ENCODE measurements at places on chromosomes 3 and 15.

DNA sequence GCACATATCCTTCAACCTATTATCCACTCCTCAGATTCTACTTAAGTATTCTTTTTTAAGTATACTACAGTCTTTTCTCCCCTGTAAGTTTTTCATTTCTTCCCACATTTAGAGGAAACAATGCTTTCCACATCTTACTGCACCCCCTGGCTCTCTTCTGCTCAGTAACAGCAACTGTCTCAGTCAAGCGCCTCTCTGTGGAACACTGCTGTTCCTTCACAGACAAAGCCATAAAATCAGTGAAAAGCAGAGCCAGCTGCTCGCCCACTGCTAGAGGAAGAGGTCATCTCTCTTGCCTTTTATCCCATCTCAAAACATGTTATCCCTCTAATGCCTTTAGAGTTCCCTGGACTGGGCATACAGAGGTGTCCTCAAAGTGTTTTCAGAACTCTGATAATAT is 24.8 kb downstream of the SERP1 start:
- no peak for DNase-seq

DNA sequence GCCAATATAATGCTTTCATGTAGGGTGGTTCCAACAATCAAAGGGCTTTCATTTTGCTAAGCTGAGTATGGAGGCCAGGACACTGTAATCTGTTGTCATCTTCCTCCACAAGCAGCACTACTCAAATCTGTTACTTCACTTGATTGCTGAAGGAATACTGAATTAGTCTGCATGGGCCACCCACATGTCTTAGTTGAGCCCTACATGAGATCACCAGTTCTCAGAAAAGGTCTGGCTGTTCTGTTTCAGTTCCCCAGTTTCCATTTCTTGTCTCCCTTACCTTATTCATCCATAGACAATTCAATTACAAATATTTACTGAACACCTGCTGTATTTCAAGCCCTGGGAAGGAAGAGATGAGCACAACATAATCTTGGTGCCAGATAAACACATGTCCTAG is 119.2 kb downstream of the FHIT start:
- DNase-seq = no peak

DNA sequence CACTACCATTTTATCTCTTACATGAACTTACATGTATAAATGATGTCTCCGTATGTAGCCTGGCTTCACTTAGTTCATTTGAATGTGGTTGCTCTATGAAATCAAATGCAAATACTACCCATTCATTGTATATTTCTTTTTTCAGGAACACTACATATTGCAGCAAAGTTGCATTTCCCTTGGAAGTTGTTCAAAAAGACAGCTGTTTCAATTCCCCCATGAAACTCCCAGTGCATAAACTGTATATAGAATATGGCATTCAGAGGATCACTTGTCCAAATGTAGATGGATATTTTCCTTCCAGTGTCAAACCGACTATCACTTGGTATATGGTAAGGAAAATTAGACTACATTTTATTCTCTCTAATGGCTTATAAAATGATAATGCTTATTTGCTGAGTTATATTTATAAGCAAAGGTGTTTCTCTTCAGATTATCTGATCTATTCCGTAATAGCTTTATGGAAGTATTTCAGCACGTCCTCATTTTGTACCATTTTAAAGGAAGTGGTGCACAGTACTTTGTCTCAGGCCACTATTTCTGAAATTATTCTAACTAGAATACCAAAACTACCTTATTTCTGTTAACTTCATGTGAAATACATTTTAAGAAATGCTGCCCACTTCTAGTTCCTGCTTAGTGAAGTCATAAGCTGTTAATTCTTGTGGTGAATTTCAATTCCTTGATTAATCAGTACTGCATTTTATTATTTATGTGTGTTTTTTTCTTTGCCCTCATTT is 95.1 kb downstream of the IL1RAP start:
- no peak for DNase-seq

- DNase-seq = no peak
Observed at GRCh38 chr3:25040748-25041147, 387.3 kb upstream of the RARB start.

- no peak for DNase-seq
Observed at GRCh38 chr3:189119950-189120349, 51.8 kb upstream of the TPRG1 start.

GRCh38 chr3:57956119-57956832 is 51.9 kb upstream of the FLNB start:
- no peak for DNase-seq

- DNase-seq = no peak
Observed at GRCh38 chr3:66675366-66675765, 174.5 kb upstream of the LRIG1 start.

- no peak for DNase-seq
Observed at GRCh38 chr3:43031485-43031884, 52.4 kb downstream of the GASK1A start.

- DNase-seq = no peak
Observed at GRCh38 chr3:106339551-106339950, 470.7 kb upstream of the CBLB start.

GRCh38 chr15:90035840-90036230 is 34.7 kb downstream of the ZNF710 start:
- DNase-seq = no peak

DNA sequence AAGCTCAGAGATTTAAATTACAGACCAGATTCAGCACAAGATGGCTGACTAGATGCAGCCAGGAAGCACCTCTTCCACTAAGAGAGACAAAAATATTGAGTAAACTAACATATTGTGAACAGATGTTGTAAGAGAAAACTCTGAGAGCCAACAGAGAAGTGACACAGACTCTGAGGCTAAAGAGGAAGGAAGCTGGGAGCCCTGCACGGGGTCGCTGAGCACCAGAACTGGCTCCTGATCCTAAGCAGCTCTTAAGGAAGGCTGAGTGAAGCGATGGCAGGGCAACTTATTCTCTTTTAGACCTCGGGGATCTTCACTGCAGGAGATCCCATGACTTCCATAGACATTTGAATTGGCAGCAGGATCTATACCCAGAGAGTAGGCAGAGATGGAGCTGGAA is 578.0 kb upstream of the GRM7 start:
- DNase-seq = no peak

GRCh38 chr15:52584414-52584813 is 15.6 kb upstream of the ARPP19 start:
- DNase-seq = no peak

DNA sequence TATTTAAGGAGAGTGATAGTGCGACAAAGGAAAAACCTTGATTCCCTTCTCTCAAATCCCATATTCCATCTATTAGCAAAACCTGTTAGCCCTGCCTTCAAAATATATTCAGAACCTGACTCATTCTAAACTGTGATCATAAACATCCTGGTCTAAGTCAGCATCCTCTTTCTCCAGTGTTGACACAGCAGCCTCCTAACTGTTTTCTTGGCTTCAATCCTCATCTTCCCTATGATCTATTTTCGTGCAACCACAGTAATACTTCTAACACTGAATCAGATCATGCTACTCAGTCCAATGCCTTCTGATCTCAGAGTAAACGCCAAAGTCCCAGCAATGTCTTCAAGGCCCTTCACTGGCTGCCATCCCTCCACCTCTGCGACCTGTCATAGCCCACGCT is 785.1 kb downstream of the EDEM1 start:
- no peak for DNase-seq

GRCh38 chr3:4520033-4520816 is 27.1 kb downstream of the ITPR1 start:
- no peak for DNase-seq

GRCh38 chr3:18424729-18425640 is at the start of gene SATB1:
Gene SATB1, minus strand, starts transcription at chr3:18425339. Its CDS starts 4,372 bp downstream, at chr3:18420967.
- peak; percentile 63 for DNase-seq

GRCh38 chr15:40070166-40070557 is 31.2 kb upstream of the SRP14 start:
- no peak for DNase-seq

- no peak for DNase-seq
Observed at GRCh38 chr15:56729561-56729960, 3.7 kb downstream of the ZNF280D start.

GRCh38 chr15:94238539-94239118 is 7.3 kb downstream of the MCTP2 start:
- no peak for DNase-seq

GRCh38 chr3:183227586-183227985 is 25.5 kb upstream of the B3GNT5 start:
- DNase-seq = no peak

- DNase-seq = no peak
Observed at GRCh38 chr3:10601151-10601856, 95.9 kb upstream of the ATP2B2 start.
